ENCODE measurements at places on chromosomes 12 and 14.

DNA sequence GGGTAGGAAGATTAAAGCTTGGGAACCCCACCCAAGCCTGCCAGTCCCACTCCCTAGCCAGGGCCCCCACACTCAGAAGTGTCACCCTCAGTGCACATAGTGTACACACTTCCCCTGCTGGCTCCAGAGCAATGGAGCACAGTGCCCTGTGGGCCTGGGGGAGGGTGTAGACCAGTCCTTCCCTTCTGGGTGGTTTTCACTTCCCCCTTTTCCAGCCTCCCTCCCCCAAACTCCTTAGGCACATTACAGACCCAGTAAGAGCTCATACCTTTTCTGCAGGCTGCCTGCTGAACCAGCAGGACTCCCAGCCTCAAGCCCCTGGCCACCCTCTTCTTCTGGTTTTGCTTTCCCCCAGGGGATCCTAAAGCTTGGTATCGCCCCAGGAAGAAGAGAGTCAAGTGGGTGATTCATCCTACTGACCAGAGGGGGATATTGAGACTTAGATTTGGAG lies at the start of gene ZNF385A:
Gene ZNF385A, minus strand, starts transcription at position 143 of the 451 bp plus-strand sequence. CDS start 219 bp downstream, outside the sequence.
- no peak for DNase-seq

- DNase-seq = no peak
Observed at GRCh38 chr12:92096346-92097136, 49.1 kb downstream of the BTG1 start.

DNA sequence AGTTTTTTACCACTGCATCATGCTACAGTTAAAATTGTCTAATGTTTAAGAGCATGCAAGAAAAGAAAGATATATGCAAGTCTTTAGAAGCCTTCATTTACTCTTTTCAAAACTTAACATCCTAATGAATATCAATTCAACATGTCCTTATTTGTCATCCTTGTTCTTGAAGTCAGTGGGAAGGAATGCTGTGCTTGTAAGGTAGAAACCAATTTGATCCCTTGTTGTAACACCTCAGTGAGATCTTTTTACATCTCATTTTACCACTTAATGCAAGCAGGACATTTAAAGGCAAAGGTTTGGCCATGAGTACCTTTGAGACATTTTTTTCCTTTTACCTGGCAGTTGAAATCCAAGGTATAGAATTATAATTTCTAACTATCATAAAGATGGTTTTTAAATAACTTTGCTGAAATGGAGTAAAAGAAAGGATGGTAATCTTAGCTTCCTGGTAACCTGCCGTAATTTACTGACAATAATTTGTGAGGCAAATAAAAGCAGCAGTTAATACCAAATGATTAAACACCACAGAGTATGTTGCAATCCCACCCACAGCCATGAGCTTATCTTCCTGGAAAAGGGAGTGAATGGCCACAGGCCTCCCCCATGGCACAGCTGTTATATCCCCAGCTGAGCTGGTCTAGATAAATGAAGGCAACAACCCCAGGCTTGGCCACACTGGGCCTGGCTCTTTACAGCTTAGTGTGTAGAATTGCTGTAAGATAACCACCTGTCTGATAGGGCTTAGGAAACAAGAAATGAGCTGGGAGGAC lies 33.2 kb upstream of the STRN3 start:
- DNase-seq = no peak

- DNase-seq = no peak
Observed at GRCh38 chr12:118213452-118213851, 77.5 kb downstream of the PEBP1 start.

GRCh38 chr12:49348781-49349180 lies 2.1 kb downstream of the DNAJC22 start:
- no peak for DNase-seq

- no peak for DNase-seq
Observed at GRCh38 chr14:45204241-45204640, 48.8 kb downstream of the MIS18BP1 start.

- no peak for DNase-seq
Observed at GRCh38 chr12:103833095-103833775, 7.8 kb downstream of the NT5DC3 start.

- DNase-seq = no peak
Observed at GRCh38 chr12:2583642-2584401, 210.9 kb upstream of the FKBP4 start.

DNA sequence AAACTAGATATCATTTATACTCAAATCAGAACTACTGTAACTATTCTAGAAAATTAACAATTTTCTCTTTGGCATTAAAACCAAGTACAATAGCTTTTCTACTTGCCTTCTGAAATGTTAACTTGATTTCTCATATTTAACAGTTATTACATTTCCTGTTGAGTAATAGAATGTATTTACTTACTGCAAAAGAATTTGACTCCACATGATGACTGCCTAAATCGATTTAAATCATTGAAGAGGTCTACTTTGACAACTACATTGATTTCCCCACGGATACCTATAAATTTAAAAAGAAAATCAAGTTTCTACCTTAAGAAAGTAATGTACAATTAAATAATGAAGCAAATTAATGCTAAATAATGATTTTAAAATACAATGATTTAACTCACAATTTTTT lies 18.9 kb downstream of the C2CD5 start:
- DNase-seq = peak; percentile 25

DNA sequence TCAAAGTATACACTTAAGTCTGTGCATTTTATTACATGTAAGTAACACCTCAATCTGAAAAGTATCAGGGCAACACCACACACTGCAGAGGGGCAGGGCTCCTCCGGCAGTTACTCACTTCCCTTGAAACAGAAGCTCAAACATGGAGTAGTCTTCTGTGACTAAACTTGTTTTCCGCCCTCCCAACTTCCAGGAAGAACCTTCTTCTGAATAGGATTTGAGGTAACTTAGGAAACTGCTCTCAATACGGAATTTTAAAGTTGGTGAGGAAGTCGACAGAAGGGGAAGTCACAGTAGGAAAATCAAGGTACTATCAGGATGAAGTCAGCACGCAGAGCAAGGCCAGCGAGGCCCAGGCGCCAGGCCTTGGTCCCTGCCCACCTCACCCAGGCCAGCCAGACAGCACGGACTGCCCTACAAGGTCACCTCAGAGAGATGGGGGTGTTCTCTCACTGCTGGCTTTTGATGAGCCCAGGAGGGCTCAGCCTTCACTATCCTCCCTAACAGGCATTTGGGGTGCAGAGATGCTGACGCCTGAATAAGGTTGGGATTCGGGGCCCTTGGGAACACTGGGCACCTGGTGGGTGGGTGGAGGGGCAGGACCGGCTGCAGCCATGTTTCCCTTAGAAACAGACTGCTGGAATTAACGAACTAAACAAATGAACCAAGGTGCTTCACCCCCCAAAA lies 5.8 kb downstream of the ANKRD9 start:
- DNase-seq = peak; percentile 83

DNA sequence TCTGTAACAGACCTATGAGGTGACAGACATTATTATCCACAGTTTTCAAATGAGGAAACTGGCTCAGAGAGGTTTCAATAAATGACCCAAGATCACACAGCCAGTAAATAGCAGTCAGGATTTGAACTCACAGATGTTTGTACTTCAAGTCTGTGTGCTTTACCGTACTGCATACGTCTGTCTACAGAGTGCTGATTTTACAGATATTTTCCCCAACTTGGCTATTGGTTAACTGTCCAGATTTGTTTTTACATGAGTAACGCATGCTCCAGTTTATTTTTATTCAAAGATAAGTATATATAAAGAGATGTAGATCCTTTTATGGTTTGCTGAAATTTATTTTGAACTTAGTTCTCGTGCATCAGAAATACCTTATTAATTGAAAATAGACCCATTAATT lies 65.7 kb upstream of the SLC38A2 start:
- DNase-seq = no peak

GRCh38 chr12:95834572-95834971 lies 24.2 kb upstream of the SNRPF start:
- DNase-seq = no peak

GRCh38 chr14:49051328-49052060 lies 534.7 kb downstream of the RPS29 start:
- DNase-seq = no peak

DNA sequence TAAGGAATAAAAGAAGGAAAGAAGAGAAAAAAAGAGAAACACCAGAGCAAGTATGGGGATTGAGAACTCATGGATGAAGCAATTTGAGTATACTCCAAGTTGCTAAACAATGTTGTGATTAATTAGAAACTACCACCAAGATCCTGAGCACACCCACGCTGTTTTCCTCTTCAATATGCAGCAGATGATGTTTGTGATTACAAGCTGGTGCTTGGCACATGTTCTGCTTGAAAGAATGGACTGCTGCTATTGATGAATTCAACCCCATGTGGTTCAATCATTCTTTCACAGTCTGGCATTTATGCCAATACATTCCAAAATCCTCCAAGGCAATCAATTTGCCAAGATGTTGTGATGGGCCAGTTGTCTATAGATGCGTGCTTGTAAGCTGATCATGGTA lies 146.8 kb downstream of the SLC2A13 start:
- DNase-seq = no peak

DNA sequence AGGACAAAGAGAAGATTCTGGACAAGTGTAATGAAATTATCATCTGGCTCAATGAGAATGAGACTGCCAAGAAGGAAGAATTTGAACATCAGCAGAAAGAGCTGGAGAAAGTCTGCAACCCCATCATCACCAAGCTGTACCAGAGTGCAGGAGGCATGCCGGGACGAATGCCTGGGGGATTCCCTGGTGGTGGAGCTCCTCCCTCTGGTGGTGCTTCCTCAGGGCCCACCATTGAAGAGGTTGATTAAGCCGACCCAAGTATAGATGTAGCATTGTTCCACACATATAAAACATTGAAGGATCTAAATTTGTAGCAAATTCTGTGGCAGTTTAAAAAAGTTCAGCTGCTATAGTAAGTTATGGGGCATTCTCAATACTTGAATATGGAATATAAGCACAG lies 174.3 kb upstream of the CCND2 start:
- no peak for DNase-seq

DNA sequence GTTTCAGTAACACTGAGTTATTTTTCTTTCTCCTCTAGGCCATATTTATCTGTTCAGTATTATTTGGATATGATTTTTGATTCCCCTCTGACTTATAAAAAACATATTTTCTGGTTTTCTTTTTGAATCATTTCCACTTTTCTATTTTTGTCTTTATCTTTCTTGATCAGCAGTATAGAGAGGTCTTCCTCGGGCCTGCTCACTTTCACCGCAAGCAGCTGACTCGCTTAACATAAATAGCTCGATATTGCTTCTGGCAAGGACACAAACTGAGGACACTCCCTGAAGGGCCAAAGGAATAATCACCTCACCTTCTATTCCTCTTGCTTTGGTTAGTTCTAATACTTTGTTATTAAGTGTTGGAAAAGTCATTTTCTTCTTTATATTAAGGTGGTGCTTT lies 25.8 kb upstream of the TRHDE start:
- no peak for DNase-seq

DNA sequence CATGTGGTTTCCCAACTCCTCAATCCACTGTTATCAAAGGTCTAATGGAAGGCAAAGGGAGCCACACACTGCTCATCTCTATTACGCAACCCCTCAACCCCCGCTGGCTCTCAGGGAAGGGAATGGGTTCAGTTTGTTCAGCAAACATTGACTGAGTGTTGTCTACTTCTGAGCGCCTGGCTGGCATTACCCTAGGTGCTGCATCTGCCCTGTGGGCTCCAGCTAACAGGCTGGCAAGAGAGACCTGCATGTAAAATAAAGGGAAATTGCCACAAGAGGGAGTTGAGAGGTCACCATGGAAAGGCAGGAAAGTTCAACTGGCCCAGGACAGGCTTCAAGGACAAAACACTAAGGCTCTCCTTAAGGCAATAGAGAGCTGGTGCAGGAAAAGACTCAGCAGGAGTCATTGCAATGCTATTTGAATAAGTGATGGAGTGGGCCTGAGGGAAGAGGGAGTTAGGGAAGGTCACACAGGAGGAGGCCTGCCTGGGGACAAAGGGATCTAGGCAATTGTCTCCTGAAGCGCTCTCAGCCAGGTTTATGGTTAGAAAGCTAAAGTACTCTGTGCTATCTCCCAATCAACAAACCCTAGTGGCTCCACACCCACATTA lies 5.5 kb upstream of the ZNF740 start:
- DNase-seq = peak; percentile 46

- DNase-seq = no peak
Observed at GRCh38 chr14:78356391-78356790, 186.2 kb downstream of the NRXN3 start.

GRCh38 chr12:3679831-3680230 lies 73.1 kb downstream of the CRACR2A start:
- no peak for DNase-seq

- no peak for DNase-seq
Observed at GRCh38 chr14:24900269-24901100, 149.5 kb downstream of the STXBP6 start.

- no peak for DNase-seq
Observed at GRCh38 chr14:103028161-103028767, 29.1 kb downstream of the CDC42BPB start.

DNA sequence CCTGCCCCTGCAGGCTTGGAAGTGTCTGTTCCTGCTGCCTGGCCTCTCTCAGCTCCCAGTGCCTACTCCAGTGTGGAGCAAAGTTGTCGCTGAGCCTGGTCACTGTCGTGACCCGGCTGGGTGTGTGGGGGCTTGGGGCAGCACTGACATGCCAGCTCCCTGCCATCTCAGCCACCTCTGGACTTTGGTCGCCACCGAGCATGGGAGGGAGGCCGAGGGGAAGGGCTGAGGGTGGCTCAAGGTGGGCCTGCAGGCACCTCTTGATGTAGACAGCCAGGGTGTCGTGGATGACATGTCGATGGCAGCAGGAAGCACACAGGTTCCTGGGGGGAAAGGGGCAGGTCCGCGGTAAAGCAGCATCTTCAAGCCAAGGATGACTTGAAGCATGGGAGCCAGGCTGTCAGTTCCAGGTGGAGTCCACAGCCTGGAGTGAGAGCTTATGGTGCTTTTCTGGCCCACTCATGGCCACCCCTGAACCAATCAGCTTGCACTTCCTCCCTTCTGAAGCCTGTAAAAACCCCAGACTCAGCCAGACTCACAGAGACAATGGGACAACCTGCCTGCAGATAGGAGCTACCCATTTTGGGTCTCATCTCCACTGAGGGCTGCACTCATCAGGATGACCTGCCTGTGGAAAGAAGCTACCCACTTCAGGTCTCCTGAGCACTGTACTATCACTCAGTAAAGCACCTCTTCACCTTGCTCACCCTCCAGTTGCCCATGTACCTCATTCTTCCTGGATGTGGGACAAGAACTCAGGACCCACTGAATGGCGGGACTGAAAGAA lies 210.1 kb downstream of the MON2 start:
- DNase-seq = no peak

DNA sequence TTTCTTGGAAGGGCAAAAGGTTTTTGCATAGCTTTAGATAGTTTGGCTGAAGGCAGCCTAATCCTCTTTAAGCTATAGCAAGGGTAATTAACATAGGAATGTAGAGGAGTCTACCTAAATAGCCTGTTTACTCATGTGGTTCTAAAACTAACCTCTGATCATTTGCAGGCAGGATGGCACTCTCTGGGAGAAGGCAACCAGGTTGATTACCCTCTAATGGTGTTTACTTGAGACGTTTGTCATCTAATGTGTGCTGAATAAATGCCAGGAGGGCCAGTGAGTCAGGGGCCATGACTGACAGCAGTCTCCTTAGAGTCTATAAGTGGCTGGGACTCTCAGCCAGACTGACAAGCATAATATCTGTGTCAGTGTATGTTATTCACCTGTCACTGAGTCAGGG lies 286.4 kb downstream of the PCNX1 start:
- no peak for DNase-seq
